Cardiac fibroblast (primary cell): ENCODE measurements at places on chromosomes 16 and 17.
A peak's percentile ranks its signal among the peaks of the same experiment; 100 is the strongest.

GRCh38 chr17:49130891-49131290 lies 1.7 kb upstream of the B4GALNT2 start:
- DNase-seq: peak; percentile 32

DNA sequence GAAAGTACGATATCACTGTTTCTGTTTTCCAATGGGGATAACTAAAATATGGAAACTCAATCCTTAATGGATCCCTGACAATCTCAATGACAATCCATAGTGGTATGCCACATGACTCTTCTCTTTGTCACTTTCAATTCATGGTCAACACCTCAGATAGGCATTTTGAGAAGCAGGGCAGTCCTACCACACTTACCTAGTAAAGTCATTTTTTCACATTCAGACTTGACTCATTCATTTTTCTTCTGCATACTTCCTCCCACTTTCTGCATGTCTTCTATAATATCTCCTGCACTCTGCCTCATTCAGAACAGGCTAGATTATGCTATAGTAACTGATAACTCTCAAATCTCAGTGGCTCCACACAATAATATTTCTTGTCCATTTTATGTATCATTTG lies 117.5 kb downstream of the FTO start:
- peak; percentile 68 for DNase-seq

- DNase-seq: peak; percentile 59
Measured at GRCh38 chr17:83100220-83100852, 20.9 kb downstream of the METRNL start.

DNA sequence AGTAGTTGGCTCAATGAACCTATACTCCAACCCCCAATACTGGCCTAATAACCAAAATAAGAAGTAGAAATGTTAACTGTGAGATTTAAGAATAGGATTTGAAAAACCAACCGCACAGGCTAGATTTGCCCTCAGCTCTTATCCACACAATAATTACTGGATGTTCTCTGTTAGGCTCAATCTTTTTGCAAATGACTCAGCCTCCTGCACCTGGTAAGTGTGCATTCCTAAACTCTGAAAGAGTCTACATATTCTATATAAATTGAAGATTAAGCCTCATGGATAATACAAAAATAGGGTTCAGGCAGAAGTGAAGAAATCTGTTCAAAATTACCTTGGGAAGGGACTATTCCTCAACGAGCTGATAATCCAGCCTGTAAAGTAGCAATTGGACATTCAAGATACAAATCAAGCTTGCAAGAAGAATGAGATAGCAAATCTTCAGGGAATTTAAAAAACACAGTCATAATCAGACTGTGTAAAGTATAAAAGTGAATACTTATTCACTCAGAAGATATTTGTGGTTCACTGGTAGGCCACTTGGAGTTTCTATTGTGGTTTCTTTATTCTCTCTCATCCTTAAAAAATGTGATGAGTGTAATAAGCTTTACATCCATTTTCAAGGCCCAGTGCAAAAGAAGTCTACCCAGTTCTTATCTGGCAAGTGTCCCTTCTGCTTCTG lies 931.9 kb upstream of the SOX9 start:
- peak; percentile 69 for DNase-seq

- no peak for DNase-seq
Measured at GRCh38 chr17:6638046-6638908, 2.2 kb downstream of the KIAA0753 start.

DNA sequence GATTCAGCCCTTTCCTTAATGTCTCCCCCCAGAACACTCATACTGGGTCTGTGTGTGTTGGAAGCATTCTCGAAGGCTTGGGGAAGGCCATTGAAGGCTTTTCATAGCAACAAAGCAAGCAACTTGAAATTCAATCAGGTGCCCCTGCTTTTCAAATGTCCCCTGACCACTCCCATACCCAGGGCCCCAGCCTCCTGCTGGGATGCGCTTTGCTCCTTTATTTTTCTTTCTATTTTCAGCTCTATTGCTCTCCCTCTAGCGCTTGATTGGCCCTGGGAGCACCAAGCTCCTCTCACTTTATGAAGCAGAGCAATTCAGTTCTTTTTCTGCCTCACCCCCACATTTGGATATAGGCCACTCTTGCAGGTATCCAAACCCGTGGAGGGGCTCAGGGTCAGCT lies 92.0 kb downstream of the WSCD1 start:
- DNase-seq: no peak

DNA sequence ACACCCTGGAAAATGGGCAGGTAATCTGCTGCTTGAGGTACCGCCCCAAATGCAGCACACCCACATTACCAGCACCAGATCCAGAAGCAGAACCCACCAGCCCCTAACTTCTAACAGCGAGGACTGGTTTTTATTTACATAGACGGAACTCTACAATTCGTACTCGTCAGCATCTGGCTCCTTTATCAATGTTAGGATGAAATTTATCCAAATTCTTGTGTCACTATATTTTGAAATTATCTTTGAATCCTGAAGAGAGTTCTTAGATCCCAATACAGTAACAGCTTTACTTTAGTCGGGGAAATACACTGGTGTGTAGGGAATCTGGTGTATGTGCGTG lies 332 bp upstream of the ALG1 start:
- DNase-seq: no peak

- no peak for DNase-seq
Measured at GRCh38 chr16:49504626-49505025, 131.0 kb downstream of the C16orf78 start.

DNA sequence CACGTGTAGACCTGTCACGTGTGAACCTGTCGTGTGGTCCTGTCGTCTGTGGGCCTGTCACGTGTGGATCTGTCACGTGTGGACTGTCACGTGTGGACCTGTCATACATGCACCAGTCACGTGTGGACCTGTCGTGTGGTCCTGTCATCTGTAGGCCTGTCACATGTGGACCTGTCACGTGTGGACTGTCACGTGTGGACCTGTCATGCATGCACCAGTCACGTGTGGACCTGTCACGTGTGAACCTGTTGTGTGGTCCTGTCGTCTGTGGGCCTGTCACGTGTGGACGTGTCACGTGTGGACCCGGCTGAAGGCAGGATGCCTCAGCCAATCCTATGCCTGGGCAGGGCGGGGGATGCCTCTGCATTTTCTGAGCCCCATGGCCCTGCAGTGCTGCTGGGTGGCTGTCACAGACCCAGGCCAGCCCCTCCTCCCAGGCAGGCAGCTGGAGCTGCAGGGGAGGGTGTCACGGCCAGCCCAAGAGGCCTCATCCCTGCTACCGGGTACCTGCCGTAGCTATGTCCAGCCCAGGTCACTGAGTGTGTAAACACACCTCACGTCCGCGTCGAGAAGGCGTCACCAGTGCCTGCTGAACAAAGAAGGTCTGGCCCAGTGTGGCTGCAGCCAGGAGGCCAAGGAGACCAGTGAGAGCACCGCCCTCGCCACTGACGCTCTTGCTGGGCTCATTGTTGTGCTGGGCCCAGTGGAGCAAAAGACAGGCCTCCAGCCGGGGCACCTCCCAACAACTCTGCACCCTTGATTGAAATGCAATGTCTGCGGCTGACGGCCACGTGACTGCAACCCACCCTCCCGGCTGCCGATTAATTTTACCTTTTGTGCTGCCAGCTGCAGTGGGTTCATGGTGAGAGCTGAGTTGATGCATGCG lies 18.6 kb upstream of the ACSF3 start:
- no peak for DNase-seq

DNA sequence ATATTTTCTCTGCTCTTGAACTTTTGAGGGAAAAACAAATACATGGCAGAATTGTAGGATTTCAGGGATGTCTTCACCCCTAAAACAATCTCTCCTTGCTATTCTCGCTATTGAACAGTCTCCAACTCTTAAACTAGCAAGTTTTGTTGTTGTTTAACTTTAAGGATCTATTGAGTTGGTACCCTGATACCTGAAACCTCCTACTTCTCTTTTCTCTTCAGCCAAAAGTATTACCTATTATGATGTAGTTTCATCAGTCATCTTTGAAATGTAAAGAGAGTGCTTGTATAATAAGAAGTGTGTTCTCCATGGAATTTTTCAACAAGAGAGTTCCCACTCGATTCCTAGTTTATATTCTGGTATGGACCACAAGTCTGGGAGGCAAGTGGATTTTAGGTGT lies 211.6 kb upstream of the TBX2 start:
- DNase-seq: no peak

DNA sequence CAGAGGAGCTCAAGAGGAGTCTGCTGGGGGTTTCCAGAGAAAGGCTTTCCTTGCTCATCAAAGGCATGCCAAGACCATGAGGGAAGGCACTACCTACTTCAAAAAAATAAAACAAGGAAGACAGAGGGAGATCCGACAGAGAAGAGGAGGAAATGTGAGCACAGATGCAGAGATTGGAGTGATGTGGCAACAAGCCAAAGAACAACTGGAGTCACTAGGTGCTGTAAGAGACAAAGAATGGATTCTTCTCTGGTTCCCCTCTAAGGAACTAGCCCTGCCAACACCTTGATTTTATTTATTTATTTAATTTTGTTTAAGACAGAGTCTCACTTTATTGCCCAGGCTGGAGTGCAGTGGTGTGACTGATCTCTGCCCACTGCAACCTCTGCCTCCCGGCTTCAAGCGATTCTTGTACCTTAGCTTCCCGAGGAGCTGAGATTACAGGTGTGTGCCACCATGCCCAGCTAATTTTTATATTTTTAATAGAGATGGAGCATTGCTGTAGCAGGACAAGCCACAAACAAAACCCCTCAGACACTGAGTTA lies 13.8 kb upstream of the ACSF2 start:
- DNase-seq: no peak

- DNase-seq: no peak
Measured at GRCh38 chr16:27945233-27945973, 118.1 kb downstream of the GSG1L start.

DNA sequence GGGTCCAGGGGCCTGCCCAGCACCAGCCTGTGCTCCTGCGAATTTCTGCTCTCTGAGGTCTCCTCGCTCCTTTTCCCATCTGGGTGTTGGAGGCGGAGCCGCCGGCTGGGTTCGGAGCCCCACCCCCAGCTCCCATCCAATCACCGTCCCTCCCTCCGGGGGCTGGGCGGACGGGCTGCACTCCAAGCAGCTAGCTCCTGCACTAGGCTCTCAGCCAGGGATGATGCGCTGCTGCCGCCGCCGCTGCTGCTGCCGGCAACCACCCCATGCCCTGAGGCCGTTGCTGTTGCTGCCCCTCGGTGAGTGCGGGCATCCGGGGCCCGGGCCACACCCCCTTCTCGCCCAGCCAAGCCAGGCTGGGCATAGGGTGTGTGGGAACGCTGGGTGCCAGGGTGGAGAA lies at the start of gene NRN1L:
Gene NRN1L (plus strand): TSS at position 202 of the 400 bp plus-strand sequence. CDS start 19 bp downstream, at position 221.
- peak; percentile 93 for DNase-seq
